Mesothelial cell of epicardium (in vitro differentiated cells): ENCODE measurements at places on chromosomes 12 and 14.

- DNase-seq = no peak
These were observed 7.3 kb downstream of the GIT2 start for GRCh38 chr12:109988903-109989302.

GRCh38 chr14:104240434-104241157, 102.2 kb downstream of the KIF26A start:
- DNase-seq = no peak

GRCh38 chr14:70901269-70901668, 6.0 kb upstream of the PCNX1 start:
- DNase-seq = no peak

DNA sequence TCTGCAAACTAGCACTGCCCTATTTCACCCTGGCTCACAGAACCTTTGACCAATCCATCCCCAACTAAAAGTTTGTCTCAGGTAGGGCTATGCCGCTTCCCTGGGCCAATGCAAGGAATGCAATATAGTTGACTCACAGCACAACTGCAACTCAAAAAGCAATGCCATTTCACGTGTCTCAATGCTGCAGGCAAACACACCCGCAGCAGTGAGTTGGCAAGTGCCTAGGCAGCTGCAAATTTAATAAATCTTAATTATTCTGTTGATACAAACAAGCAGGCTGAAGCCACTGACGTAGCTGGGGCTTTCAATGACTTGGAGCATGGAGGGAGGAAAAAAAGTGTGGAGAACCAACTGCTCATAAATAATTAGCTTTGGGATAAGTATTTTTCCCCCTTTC, 87.9 kb downstream of the SYNE3 start:
- no peak for DNase-seq

GRCh38 chr12:132327336-132328171, 1.8 kb downstream of the GALNT9 start:
- DNase-seq = no peak

GRCh38 chr12:96212456-96213375, 18.5 kb downstream of the ELK3 start:
- DNase-seq = no peak

DNA sequence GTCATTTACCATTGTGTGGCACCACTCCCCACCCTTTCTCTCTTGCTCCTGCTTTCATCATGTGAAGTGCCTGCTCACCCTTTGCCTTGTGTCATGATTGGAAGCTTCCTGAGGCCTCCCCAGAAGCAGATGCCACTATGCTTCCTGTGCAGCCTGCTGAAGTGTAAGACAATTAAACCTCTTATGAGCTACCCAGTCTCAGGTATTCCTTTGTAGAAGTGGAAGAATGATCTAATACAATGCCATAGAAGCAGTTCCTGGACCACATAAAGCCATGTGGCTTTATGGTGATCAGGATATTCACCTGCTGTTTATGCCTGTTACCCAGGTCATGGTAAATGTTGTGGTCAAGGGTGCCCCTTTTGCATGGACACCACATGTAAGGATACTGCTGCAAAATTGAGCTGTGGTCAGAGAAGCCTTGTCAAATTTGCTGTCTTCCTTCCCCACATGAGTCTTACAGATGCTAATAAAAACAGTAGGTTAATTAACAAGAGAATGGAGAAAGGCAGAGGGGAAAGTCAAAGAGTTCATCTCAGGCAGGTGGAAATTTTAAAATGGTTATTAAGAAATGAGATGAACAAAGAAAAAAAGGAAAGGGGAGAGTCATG, 112.8 kb upstream of the IFNG-AS1 start:
- no peak for DNase-seq

- DNase-seq = no peak
These were observed 16.4 kb upstream of the NUDT4 start for GRCh38 chr12:93361151-93361919.

- DNase-seq = no peak
These were observed 22.1 kb downstream of the ZBTB42 start for GRCh38 chr14:104822821-104823615.
